ENCODE measurements at places on chromosomes 5 and 9.

GRCh38 chr9:91156451-91157234, 205.1 kb downstream of the AUH start:
- DNase-seq = no peak

DNA sequence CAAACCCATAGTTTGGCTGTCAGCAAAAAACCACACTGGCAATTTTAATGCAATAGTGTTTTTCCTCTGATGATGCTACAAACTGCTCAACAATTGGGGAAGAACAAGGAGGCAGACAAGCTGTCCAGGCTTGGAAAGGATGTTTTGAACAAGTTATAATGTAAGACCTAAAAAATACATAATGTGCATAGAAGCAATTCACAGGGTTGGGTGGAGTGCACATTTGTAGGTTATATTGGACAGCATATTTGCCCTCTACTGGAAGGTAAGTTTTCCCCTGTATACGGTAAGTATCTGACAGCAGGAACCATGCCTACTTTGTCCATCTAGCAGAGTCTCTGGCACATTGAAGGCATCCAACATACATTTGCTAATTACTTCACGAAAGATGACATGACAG, 114.3 kb upstream of the PUM3 start:
- no peak for DNase-seq

- no peak for DNase-seq
Measured at GRCh38 chr5:4348919-4349318, 753.3 kb downstream of the IRX1 start.

GRCh38 chr5:82341325-82341724, 63.2 kb upstream of the RPS23 start:
- DNase-seq = no peak

DNA sequence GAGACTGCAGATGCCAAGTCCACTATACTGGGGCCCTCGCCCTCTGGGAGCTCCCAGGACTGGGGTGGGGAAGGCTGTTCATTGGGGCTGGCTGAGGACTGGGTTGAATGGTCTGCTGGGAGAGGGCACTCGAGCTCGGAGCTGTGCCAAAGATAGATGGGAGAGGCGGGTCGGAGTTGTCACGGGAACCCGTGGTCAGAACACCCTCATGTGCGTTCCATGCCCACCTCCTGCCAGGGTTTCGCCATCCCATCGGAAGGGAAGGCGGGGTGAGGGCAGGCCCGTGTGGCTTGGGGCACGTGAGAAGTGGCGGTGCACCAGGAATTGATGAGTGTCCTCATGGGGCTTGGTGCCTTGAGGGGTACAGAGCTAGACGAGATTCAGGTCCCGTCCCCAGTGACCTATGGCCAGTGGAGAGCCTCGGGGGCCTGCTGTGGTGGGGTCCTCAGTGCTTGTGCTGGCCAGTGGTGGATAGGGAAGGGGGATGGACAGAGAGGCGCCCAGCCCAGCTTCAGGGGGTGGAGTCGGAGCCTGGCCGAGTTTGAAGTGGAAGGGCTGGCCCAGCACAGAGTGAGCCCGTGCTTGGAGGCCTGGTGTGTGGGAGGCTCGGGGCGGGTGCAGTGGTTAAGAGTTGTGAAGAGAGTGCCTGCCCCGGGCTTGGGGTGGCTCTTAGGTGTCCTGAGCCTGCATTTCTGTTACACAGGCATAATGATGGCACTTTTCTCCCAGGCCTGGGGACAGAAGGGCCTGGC, 4.3 kb downstream of the CACFD1 start:
- DNase-seq = no peak

DNA sequence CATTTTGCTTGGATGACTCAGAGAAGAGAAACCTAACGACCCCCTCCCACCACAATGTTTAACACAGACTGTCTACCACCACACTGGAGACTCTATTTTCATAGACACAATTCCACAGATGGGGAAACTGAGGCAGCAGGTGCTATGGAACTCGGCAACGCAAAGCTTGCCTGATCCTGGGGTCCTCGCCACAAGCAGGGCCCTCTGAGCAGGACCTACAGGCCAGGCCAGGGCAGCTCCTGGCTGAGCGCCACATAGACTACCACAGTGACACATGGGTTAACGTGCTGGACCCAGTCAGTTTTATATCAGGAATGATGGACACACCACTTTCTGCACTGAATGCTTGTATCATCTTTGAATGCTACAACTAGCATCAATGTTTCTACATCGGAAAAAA, 11.8 kb downstream of the IPPK start:
- no peak for DNase-seq

DNA sequence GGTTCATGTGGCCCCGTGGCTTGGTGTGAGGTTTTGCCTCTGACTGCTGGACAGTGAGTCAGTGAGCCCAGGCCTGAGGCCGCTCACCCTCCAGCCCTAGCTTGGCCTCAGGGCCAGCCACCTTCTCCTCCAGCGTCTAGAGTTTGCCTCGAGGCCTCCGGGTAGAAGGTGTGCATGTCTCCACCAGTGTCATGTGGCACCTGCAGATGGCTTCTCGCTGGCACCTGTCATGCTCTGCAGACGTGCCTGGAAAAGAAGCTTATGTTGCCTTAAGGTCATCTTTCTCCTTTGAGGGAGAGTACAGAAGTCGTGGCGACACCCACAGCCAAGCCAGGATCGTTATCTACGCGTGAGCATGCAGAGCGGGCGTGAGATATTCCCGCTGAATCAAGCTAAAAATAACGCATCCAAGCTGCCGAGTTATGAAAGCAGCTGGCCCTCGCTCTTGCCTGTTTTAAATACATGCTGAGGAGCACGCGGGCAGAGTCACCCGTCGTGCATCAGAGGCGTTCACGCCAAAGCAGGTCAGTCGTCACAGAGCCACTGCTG, 79.7 kb upstream of the FCN2 start:
- no peak for DNase-seq

DNA sequence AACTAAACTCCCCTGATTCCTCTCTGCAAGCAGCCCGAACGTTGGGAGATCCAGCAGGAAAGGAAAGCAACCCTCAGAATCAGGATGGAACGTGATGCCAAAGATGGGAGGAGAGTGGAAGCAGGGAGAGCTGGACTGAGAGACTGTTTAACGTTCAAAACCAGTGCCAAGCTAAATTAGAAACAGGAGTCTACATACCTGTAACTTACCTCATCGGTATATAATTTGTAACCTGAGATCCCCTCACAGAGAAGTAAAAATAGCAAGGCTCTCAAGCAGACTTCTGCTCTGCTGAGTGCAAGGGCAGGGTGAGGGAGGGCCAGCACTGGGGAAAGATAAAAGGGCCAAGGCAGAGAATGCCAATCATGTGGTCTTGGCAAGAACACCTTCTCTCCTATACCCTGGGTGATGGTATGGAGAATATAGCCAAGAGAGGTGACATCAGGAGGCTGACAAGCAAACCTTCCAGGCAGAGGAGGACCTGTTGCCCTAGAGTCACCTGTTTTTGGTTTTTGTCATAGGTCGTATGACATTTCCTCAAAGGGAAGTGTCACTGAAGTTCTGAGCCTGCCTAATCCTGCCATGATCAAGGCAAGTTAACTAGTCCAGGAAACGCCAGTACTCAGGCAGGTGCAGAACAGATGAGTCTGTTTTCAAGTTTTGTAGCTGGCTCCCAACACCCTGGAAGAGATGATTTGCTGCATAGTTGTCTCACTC, 472.0 kb downstream of the NFIB start:
- no peak for DNase-seq

DNA sequence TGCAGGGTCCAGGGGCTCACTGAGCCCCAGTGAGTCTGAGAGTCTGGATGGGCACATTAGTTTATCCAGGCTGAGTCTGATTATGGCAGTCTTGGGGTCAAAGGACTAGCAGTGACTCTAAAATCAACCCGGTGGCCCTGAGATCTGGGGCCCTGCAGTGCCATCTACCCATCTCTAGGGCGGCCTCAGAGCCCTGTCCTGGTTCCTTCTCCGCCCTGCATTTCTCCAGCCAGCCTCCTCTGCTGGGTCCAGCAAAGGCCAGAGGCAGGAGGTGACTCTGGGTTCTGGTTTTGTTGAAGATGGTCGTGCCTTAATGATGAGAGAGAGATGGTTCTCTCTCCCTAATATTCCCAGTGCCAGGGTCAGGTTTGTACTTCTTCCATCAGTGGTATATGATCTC, 15.0 kb downstream of the DCANP1 start:
- DNase-seq = no peak

DNA sequence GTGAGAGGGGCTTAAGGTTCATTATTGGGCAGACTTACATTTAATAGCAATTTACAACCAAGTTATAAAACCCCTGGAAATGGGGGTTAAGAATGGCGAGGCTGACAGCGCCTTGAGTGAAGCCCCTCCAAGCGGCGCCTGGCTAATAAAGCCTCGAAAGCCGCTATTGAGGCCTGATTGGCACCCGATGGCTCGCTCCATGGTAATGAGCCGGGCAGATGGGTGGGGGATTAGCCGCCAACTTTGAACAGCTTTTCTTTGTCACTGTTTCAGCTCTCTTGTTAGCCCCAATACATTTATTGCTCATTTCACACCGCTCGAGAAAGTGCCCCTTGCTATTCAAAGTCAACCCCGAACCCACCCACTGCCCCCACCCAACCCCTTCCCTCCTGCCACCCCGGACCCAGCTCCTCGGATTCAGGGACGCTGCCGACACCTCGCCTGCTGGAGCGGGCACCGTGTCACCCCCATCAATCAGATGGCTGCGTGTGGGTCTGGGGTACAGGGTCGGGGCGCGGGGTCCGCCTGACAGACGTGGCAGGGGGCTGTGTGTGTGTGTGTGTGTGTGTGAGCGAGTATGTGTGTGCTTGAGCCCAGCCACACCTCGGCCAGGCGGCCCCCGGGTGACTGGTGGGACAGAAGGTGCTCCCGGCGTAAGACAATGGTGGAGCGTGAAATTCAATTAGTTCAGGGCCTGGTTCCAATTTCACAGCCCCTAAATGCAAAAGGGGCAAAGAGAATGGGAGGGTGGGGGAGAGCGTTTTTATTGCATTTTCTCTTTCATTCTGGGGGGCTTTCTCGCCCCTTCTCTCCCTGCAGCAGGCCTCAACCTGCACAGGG, 34.2 kb downstream of the ASS1 start:
- no peak for DNase-seq
